Caco-2 (cell line): ENCODE measurements at places on chromosomes 5 and 9.

- peak; percentile 32 for DNase-seq
These were observed 144.3 kb upstream of the PRLR start for GRCh38 chr5:35374584-35374983.

GRCh38 chr5:859391-859790, 8.6 kb upstream of the ZDHHC11 start:
- peak; percentile 55 for DNase-seq

DNA sequence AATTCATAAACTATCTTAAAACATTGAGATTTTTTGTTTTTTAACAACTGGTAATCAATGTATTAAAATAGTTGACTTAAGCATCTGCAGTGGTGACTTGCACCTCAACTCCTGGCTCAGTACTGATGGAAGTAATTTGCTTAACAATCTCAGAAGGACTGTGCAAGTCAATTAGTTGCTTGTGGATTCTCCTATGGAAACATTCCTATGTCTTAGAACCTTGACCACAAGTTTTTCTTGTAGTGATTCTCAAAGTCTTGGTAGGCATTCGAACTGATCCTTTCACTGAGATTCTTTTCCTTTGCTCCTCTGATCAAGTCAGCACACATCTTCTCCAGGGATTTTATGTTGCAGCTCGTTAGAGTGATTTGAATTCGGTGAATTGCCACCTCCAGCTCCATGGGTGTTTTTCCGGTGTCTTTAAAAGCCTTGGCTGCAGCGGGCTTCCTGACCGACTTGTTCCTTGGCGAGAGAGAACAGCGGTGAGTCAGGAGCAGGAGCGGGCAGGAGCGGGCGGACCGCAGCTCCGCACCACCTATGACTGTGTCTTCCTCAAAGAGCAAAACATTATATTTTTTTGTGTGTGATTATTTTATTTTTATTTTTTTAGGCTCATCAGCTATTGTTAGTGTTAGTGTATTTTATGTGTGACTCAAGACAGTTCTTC, 21.1 kb downstream of the HMGXB3 start:
- no peak for DNase-seq

GRCh38 chr5:135444360-135444759, 2.8 kb downstream of the DCANP1 start:
- DNase-seq = no peak

DNA sequence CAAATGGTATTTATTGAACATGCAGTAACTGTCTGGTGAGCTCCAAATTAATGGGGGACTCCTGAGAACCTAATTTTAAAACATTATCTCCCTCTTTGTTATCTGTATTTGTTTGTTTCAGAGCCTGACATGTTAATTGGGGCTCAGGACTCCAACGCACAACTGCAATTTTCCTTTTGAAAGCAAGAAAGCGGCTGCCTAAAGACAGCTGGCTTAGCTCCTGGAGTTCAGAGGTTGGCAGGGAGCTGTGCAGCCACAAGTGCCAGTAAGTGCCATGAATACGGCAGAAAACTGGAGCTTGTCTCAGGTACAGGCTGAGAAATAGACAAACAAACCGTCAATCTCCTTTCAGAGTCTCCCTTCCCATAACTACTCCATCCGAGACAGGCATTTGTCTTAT, 80.9 kb downstream of the PPP2R2B start:
- no peak for DNase-seq

DNA sequence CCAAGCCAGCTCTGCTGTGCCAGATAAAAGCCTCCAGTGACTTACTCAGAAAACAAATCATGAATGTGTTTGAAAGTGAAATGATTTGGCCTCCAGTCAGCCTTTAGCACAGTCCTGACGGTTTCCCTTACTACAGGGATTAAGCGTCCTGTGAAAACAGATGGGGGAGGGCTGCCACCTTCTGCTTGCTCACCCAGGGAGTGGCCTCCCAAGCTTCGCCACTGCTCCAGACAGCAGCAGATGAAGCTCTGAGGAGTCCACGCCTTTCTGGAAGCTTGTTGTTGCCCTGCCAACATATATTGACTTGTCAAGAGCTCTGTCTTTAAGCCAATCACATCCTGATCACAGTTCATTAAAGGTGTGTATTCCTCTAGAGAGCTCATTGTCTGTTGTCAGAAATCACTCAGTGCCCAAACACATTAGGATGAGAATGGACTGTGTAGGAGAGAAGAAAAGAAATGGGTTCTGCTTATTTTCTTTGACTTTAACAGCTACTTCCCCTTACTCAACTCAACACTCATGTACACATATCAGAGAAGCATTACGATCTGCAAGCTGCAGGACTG, 4.9 kb upstream of the FYB1 start:
- DNase-seq = no peak

GRCh38 chr5:62144401-62145022, 161.5 kb upstream of the KIF2A start:
- DNase-seq = no peak

- no peak for DNase-seq
These were observed 239.0 kb downstream of the FSTL4 start for GRCh38 chr5:133373121-133373870.

DNA sequence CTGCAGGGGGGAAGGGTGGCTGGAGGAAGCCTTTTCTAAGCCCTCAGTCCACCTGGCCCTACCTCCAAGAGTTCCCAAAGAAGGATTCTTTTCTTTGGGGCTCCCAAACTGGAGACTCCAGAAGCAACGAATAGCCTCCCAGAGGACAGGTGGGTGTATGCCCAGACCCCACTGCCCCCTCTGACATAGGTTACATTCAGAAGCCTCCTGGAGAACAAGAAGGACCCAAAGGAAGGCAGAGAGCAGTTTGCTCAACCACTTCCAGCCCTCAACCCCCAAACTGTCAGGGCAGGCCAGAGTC, 10.3 kb downstream of the HK3 start:
- DNase-seq = no peak

DNA sequence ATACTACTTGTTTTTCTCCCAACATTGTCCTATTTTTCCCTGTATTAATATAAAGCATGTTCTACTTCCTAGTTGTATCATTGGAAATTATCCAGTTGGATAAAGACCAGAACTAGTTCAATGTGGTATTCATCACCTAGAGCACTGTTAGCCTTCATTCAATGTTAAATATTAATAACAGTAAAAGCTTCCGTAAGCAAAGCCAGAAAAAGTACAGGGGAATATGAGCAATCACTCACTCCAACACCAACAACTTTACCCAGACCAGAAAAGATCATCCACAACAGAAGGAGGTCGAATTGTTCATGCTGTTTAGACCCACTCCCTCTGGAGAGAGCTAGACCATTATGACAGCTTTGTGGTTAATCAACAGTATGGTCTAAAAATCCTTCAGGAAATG, 728.4 kb downstream of the MAT2B start:
- DNase-seq = no peak

- DNase-seq = no peak
These were observed 92.9 kb downstream of the NDFIP1 start for GRCh38 chr5:142201471-142201887.

GRCh38 chr9:116450378-116451139, 236.5 kb upstream of the TRIM32 start:
- DNase-seq = no peak

DNA sequence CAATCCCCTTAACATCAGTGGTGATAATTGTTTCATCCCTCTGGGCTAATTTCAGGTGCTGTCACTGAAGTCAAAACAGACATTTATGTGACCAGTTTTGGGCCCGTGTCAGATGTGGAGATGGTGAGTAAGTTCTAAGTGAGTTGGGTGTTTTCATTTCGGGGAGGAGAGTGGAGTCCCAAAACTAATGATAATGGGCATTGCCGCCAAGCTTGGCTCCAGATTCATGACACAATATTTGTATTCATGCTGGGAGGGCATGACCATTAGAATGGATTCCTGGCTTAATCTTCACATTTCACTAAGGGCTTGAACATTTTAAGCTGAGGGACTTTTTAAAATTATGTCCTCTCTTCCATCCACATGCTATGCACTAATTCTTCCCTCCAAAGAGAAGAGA, 1.4 kb downstream of the GABRA6 start:
- no peak for DNase-seq

GRCh38 chr9:135705376-135705775, 3.4 kb downstream of the KCNT1 start:
- DNase-seq = no peak

DNA sequence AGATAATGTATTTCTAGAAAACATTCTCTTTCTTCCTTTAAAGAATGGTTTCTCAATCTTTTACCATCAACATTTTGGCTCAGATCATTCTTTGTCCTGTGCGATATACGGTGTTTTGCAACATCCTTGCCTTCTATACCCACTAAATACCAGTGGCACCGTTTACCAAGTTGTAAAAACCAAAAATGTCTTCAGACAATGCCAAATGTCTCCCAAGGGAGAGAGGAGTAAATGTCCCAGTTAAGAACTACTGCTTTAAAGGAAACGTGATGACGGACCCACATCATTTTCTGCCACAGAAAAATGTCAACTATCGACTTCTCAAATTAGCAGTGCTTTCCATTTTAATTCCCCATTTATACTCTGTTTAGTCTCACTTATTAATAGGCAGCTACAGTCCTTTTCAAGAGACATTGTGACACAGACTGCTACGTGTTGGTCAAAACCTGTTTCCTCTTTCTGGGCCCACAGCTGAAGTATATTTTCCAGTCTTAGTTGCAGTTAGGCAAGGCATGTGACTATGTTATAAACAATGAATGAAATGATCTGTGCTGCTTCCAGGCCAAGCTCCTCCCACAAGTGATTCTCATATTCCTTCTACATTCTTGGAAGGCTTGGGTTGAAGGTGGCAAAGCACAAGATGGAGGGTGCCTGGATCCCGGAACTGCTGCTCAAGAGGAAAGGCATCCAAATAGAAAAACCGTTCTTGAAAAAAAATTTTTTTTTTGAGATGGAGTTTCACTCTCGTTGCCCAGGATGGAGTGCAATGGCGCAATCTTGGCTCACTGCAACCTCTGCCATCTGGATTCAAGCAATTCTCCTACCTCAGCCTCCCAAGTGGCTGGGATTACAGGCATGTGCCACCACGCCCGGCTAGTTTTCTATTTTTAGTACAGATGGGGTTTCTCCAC, 8.8 kb downstream of the PRXL2C start:
- DNase-seq = no peak

- no peak for DNase-seq
These were observed 40.4 kb downstream of the LIX1 start for GRCh38 chr5:97102010-97102470.

DNA sequence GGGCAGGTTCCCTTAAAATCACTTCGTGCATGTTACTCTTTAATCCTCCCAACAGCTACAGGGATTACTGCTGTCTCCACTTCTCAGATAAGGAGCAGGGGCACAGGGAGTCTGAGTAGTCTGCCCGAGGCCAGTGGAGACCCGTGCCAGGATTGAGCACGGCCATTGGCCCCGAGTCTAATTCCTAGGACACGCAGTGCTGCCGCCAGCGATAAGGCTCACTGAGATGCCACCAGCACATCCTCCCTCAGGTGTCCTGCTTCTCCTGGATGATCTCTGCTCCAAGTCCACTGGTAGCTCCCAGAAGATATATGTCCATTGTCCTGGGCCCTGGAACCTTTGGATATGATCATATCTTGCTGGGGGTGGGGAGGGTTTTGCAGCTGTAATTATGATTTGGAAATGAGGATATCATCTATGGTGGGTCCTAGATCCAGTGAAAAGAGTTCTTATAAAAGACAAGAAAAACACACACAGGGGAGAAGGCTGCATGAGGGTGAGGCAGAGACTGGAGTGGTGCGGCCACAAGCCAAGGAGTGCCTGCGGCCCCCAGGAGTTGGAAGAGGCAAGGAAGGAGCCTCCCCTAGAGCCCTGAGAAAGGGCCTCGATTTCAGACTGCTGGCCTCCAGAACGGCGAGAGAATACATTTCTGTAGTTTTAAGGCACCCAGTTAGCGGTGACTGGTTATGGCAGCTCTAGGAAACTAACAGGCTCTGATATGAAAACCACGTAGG, 19.4 kb upstream of the MED10 start:
- no peak for DNase-seq

- no peak for DNase-seq
These were observed 1.7 kb upstream of the SPARC start for GRCh38 chr5:151688436-151688835.

DNA sequence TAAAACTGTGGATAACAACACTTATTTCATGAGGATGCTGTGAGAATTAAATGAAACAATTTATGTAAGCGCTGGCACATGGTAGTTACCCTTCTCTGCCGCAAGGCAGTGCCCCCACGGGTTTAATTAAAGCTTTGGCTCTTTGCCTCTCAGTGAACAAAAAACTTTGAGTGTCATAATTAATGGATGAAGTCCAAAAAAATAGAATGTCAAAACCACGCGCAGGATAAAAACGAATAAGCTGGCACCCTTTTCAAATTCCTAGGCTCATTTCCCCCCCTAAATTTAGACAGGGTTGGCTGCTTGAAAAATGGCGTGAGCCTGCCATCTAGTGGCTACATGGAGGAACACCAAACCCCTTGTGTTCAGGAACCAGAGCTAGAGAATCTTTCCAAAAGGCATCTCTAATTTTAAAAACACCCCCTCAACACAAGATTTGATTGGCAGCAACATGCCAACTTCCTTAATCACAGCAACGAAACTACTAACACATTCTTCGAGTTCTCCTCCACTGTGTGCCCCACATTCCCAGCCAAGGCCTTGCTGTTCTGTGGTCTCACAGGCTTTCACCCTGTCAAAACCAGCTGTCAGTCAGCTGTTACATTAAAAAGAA, 29.0 kb upstream of the CCNG1 start:
- peak; percentile 37 for DNase-seq

GRCh38 chr9:20479419-20480155, 142.7 kb downstream of the MLLT3 start:
- DNase-seq = no peak

DNA sequence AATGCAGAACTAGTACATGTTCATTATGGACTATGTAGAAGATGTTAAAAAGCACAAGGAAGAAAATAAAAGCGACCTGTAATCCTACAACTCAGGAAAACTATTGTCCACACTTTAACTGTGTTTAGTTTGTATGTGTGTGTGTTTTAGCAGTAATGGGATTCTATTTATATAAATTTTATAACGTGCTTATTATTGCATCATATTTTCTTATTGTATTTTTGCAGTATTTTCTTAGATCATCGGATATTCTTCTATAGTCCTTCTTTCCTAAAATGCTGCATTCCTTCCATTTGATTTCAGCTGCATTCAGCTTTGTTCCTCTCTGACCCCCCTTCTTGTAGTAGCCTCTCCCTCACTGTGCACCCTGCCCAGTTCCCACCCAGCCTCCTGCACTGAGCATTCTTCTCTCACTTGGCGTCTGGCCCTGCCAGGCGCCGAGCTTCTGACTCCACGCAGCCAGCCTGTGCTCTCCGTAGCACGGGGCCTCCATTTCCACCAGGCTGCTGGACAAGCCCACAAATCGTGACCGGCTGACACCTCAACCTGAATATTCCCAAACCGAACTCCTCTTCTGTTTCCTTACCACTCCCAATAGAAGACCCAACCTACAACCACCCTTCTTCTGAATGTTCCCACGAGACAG, 39.9 kb downstream of the MVB12B start:
- no peak for DNase-seq

- DNase-seq = no peak
These were observed 60.4 kb downstream of the FBXL7 start for GRCh38 chr5:15560421-15560820.

GRCh38 chr9:82192211-82192610, 203.6 kb downstream of the SPATA31D1 start:
- DNase-seq = no peak

GRCh38 chr9:21252721-21253547, 13.1 kb upstream of the IFNA14 start:
- no peak for DNase-seq
